Subcutaneous preadipocyte (primary cell): ENCODE measurements at places on chromosomes 2 and 18. TPM values are rescaled to one million over a fixed set of nuclear protein-coding genes. Genes with fewer than 3 reads are reported as not detected.

The LOXHD1 gene
- total RNA-seq, result not detected in 2 replicates

The BOLL gene
- total RNA-seq, result not detected in 2 replicates

The DIPK1C gene
- not detected in 2 replicates for total RNA-seq

The CIB4 gene
- not detected in 2 replicates for total RNA-seq

The M1AP gene
- not detected in 2 replicates for total RNA-seq

The UGT1A4 gene
- not detected in 2 replicates for total RNA-seq

The SCYGR4 gene
- total RNA-seq, result not detected in 2 replicates

The VIL1 gene
- under 0.01 TPM in 1 of 2 replicates, not detected in the other for total RNA-seq

The FBXO36 gene
- 2.9 and 3.3 TPM in 2 replicates for total RNA-seq

The AMER3 gene
- total RNA-seq, result not detected in 2 replicates

The CNTNAP5 gene
- total RNA-seq, result not detected in 2 replicates

The ANKRD44 gene
- total RNA-seq, result 4.4 and 16.4 TPM in 2 replicates

The DAPL1 gene
- total RNA-seq, result not detected in 2 replicates

The PPP1R7 gene
- total RNA-seq, result 46.3 and 70.8 TPM in 2 replicates

The FTCDNL1 gene
- total RNA-seq, result 1.8 and 2.2 TPM in 2 replicates

The ZBTB7C gene
- under 0.01 TPM in 2 replicates for total RNA-seq

The PMAIP1 gene
- total RNA-seq, result 11.4 and 11.7 TPM in 2 replicates

The LCLAT1 gene
- 13.6 and 21.3 TPM in 2 replicates for total RNA-seq

The SPC25 gene
- total RNA-seq, result 5.1 and 5.7 TPM in 2 replicates

The SLC23A3 gene
- 0.73 and 1.8 TPM in 2 replicates for total RNA-seq

The EML6 gene
- 4.0 and 4.1 TPM in 2 replicates for total RNA-seq

The GTF3C2 gene
- 40.4 and 54.9 TPM in 2 replicates for total RNA-seq

The AOX1 gene
- 183 and 229 TPM in 2 replicates for total RNA-seq

The HOXD9 gene
- total RNA-seq, result 0.37 and 0.78 TPM in 2 replicates

The ZDBF2 gene
- 6.6 and 7.0 TPM in 2 replicates for total RNA-seq

The CCNYL1 gene
- total RNA-seq, result 5.9 and 8.0 TPM in 2 replicates

The AMMECR1L gene
- 12.5 and 16.6 TPM in 2 replicates for total RNA-seq

The REG3G gene
- total RNA-seq, result not detected in 2 replicates

The ALK gene
- not detected in 2 replicates for total RNA-seq

The PROC gene
- total RNA-seq, result not detected in 2 replicates

The DES gene
- total RNA-seq, result 0.39 and 0.73 TPM in 2 replicates

The LAMA3 gene
- 3.9 and 6.6 TPM in 2 replicates for total RNA-seq

The UBE2E3 gene
- total RNA-seq, result 86.7 and 132 TPM in 2 replicates

The AQP12A gene
- total RNA-seq, result not detected in 2 replicates

The LRRC30 gene
- total RNA-seq, result not detected in 2 replicates

The MYL1 gene
- not detected in 2 replicates for total RNA-seq

The IL36B gene
- total RNA-seq, result not detected in 2 replicates

The UPP2 gene
- total RNA-seq, result not detected in 2 replicates

The PTPRN gene
- total RNA-seq, result 0.98 and 1.5 TPM in 2 replicates

The TMEM163 gene
- total RNA-seq, result not detected in 2 replicates

The SP3 gene
- 102 and 135 TPM in 2 replicates for total RNA-seq

The UGT1A8 gene
- not detected in 2 replicates for total RNA-seq

The HOXD13 gene
- 1.6 TPM in 1 of 2 replicates, not detected in the other for total RNA-seq

The PHLPP1 gene
- total RNA-seq, result 6.2 and 10.2 TPM in 2 replicates
